ENCODE measurements at places on chromosomes 6 and 20.

GRCh38 chr6:166078294-166078693 is 89.4 kb downstream of the TBXT start:
- DNase-seq: no peak

DNA sequence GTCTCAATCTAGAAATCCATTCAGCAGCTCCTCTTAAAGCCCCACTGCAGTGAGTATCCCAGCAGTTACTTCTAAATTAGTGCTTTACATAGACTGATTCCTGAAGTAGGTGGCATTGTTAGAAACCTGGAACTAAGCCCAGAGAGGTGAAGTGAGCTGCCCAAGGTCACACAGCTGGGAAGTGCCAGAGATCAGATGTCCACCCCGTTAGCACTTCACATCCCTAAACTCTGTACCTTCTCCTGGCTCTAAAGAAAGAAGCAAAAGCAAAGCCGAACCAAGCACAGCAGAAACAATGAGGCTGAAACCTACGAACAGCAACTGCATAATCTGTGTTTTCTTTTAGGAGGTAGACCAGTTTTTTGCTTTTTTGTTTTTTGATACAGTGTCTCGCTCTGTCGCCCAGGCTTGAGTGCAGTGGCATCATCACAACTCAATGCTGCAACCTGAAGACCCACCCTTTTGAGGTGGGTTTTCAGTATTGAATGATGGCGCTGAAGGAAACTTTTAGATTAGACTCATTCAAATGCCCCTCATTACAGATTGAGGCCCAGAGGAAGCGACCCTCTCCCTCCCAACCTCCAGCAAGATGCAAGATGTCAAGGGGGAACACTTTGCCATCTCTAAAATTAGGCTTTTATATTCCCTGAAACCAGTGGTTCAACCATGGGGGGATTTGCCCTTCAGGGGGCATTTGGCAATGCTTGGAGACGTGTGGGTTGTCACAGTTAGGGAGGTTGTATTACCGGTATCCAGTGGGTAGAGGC is 3.2 kb upstream of the ZMYND8 start:
- no peak for DNase-seq

DNA sequence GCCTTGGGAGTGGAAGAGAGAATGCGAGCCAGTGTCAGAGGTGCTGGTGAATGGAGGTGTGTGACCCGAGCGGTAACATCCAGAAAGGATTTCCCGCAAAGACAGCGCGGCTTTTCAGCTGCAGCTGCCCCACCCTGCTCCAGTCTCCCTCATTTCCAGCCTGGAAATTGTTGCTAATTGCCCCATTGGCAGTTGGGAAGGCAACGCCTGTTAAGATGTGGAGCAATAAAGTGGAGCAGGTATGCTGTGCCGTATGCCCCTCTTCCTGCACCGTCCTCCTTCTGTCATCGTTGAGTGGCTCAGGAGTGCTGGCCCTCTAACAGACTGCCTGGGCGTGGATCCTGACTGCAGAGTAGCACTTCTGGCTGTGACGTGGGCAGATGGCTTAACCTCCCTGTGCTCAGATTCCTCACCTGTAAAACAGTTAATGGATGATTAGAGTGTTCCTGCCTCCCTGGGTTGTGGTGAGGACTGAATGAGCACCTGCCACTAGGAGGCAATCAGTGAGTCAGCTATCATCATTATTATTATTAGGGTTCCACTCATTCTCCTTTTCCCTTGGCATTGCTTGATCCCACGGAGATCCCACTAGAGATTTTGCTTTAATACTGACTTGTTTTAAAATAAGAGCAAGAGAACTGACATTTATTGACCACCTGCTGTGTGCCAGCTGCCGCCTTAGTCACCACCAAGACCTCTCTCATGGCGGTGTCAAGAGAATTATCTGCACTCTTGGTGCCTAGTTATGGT is 11.7 kb downstream of the ARFGEF2 start:
- no peak for DNase-seq

DNA sequence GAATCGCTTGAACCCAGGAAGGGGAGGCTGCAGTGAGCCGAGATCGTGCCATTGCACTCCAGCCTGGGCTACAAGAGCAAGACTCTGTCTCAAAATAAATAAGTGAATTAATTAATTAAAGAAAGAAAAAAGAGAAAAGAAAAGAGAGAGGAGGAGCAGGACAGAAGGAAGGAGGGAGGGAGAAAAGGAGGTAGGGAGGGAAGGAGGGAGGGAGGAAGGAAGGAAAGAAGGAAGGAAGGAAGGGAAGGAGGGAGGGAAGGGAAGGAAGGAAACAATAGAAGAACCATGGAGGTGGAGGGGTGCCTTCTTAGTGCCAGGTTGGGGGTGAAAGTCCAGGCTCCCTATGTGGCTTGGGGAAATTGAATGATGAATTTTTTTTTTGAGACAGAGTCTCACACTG is 6.5 kb upstream of the AHCY start:
- no peak for DNase-seq

- no peak for DNase-seq
Observed at GRCh38 chr6:42104804-42105125, 37.7 kb downstream of the C6orf132 start.

- no peak for DNase-seq
Observed at GRCh38 chr6:132107896-132108295, 156.7 kb upstream of the CCN2 start.

GRCh38 chr6:68256391-68256790 is 378.7 kb upstream of the ADGRB3 start:
- no peak for DNase-seq

DNA sequence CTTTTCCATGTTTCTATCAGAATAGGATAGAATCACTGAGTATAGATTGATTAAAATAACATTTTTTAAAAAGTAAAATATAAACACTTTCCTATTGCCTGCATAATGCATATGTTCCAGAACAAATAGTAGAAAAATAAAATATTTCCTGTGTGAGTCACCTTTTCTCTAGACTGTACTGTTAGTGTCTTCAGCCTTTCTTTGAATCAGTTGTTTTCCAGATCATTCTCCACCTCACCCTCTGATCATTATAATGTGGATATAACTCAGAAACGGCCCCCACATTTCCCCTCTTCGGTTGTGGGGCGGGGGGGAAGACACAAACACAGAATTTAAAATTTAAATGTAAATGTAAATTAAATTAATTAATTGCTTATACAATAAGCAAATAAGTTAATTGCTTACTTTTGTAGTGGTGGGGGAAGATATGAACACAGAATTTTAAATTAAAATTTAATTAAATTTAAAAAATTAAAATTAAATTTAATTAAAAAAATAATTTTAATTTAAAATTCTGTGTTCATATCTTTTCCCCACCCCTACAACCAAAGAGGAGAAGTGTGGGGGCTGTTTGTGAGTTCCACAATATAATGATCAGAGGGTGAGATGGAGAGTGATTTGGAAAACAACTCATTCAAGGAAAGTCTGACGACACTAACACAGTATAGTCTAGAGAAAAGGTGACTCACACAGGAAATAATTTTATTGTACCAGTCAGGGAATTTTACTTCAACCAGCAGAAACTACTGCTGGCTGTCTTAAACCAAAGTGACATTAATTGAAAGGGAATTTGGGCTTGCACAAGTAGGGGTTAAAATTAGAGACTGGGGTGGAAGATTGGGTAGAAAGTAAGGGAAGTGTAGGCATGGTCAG is 37.1 kb upstream of the PROKR2 start:
- DNase-seq: no peak

- DNase-seq: no peak
Observed at GRCh38 chr20:60034231-60035110, 76.2 kb downstream of the CDH26 start.

GRCh38 chr20:24497851-24498250 is 28.4 kb downstream of the SYNDIG1 start:
- no peak for DNase-seq

GRCh38 chr20:17843246-17844132 is 125.1 kb downstream of the SNX5 start:
- peak; percentile 74 for DNase-seq

- no peak for DNase-seq
Observed at GRCh38 chr6:30837870-30838269, 46.4 kb upstream of the DDR1 start.

DNA sequence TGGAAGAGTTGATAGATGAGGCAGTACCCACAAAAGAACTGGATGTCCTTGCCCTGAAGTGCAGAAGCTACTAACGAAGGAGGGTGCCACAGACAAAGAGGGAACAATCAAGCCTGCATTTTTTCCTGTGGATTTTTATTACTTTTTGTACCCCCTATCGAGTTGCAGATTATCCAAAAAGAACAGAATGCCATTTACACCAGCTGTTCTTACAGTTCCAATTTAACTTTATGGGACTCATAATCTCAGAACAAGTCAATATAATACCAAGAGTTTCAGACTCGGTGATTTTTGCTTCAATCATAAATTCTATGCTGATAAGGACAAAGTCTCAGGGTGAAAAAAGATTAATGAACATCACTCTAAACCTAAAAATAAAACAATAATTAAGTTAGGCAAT is 4.0 kb upstream of the CNKSR3 start:
- DNase-seq: no peak

DNA sequence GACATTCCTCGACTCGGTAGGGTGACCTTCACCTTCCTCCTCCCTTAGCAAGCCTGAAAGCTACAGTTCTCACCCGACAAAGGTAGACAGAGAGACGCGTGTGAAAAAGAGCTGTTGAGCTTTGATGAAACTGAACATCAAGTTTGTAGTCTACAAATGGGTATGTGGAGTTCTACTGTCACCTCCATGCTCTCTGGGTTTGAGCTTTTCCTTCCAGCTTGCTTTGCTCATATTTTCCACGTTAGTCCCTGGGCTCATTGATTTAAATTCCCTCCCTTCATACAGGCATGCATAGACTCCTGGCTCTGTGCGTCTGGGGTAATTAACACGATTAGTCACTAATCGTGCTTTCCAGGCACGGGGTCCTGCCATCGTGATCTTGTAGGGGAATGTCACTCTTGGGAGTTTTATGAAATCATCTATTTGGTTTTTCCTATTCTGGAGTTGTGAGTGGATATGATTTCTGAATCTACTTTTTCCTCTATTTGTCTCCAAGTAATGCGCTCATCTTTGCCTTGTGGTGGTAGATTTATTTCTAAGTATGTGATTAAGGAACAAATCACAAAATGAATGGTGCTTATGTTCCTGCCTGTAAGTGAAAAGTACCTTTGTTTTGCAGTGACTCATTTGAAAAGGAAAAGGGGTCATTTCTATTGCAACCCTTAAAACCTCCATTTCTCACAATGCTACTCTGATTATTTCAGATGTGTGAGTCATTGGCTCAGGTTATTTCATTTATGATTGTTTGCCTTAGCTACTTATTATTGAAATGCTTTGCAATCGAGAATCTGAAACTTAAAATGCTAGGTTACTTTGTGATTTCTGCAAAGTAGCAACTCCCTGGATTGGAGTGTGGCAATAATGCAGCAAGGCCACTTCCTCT is 154.6 kb downstream of the ZDHHC14 start:
- DNase-seq: peak; percentile 43

GRCh38 chr20:5718896-5719595 is 31.2 kb upstream of the SHLD1 start:
- DNase-seq: no peak

DNA sequence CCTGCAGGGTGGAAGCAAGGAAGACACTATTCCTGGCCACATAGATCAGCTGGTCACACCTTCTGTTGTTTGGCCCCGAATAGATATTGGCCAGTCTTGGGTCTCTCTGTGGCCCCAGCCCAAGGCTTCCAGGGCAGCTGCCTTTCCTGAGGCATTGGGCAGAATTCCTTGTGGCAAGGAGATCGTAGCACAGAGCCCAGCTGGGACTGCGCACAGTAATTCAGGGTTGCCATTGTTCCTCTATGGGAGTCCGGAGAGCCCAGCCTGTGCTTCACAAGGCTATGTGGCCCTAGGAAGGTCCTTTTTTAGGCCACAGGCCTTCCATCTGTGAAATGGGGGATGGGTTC is 6.9 kb downstream of the SGK2 start:
- DNase-seq: no peak

DNA sequence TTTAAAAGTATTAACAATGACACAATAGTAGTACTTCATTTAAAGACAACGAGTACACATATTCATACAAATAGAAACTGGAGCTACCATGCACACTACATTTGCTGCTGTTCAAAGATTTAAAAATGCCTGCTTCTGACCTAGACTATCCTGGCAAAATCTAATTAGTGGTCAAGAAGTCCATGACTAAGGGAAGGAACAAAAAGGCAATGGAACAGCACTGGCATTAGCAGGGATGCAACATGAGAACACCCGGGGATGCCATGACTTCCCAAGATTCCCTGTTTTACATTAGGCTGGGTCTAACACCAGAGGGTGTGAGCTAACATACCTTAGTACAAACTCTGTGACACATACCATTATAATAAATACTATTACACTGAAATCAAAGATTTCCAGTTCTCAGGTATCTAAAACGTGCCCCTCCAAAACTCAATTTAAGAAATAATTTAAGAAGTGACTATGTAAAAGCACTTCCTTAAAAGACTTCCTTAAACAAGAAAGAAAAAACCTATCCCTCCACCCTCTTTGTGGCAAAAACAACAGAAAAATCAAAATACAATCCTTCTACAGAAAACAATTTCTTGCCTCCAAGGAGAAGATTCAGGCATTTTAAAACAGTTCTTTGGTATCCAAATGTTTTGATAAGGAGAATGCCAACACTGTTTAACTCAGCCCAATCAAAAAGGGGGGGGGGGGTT is 25.5 kb downstream of the CHD6 start:
- DNase-seq: no peak

GRCh38 chr6:108915258-108915657 is 67.0 kb downstream of the ARMC2 start:
- DNase-seq: no peak

DNA sequence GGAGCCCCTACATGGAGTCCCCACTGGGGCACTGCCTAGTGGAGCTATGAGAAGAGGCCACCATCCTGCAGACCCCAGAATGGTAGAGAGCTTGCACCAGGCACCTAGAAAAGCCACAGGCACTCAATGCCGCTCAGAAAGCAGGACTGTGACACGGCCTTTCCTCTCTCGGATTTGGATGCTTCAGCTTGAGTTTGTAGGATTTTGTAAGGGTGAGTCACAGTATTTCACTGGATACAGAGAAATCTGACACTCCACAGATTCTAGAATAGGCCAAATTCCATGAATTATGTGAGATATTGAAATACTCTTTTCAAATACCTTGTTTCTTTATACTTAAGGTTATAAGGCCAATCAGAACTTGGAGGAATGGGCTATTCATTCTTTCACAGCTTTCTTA is 424.5 kb downstream of the HTR1B start:
- no peak for DNase-seq

GRCh38 chr6:107543088-107543487 is 53.2 kb downstream of the SOBP start:
- no peak for DNase-seq

DNA sequence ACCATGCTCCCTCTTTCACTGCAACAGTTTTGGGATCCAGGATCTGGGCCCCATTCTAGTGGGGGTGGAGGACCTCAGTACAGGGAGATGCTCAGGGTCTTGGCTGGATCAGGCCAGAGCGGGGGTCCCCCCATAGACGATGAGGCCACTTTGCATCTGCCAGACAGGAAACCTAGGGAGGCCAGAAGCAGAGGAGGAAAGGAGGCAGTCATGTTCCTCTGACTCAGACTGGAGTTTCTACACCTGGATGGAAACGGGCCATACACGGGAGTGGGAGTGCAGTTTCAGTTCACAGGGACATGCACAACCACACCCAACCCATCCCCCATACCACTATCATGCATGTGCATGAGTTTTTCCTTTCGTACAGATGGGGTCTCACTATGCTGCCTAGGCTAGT is 3.6 kb upstream of the EMILIN3 start:
- no peak for DNase-seq

Measured in activated CD4-positive, alpha-beta T cell treated with anti-CD3 and anti-CD28 coated beads, Interleukin-2, amount 10 ng/mL, durations not matched to agents 7 days and 5 days (primary cell).